ENCODE measurements at places on chromosomes 5 and 9.

DNA sequence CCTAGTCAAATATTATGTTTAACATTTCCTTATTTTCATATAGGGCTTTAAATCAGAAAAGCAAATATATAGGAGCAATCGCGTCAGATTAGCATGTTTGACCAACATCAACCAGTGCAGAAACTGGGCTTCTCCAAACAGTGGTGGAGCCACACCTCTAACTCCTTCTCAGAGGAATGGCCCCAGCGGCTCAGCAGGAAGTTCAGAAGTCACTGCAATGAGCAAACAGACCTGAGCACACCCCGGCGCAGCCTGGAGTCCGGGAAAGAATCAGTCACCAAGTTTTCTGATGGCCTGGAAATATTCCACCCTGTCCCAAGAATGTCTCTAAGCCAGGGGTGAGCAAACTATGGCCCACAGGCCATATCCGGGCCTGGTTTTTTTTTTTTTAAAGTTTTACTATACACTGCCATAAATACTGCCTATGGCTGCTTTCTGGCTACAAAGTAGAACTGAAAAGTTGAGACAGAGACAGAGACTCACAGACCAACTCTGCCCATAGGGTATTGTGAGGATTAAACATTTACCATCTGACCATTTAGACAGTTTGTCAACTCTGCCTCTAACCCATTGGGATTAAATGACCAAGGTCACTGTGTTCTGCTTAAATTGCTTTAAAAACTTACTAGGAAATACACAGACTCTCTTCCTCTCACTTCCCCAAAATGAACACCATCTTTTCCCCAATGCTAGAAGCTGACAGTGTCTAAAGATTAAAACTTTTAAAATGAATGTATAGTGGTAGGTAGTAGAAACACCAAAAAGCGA lies 5.4 kb downstream of the GOLM1 start:
- DNase-seq: no peak

DNA sequence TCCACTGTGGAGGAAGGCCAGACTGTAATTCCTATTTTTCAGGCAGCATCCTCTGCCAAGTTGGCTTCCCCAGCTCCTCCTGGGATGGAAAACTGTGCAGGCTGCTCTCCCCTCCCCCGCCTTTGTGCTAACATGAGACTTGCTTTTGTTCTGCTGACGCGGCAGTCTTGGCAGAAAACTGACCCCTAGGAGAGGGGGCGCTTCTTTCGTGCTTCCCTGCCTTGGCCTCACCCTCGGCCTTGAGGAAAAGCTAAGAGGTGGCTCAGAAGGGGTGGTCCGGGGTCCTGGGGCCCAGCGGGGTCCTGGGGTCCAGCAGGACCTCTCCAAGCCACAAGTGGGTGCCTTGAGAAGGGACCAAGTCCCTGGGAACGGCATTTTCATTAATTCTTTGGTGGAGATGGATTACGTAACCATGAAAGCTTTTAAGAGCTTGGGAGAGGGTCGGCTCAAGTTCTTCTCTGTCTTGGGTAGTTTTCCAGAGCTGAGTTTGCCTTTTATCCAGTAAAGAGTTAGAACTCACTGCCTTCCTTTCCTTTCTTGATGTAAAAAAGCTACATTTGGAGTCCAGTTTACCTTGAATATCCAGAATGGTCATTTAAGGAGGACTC lies 51.0 kb downstream of the SH3PXD2B start:
- DNase-seq: no peak

- DNase-seq: no peak
Observed at GRCh38 chr9:86591472-86591871, 237.3 kb upstream of the TUT7 start.

GRCh38 chr5:65778126-65778525 lies 56.1 kb downstream of the NLN start:
- DNase-seq: no peak

DNA sequence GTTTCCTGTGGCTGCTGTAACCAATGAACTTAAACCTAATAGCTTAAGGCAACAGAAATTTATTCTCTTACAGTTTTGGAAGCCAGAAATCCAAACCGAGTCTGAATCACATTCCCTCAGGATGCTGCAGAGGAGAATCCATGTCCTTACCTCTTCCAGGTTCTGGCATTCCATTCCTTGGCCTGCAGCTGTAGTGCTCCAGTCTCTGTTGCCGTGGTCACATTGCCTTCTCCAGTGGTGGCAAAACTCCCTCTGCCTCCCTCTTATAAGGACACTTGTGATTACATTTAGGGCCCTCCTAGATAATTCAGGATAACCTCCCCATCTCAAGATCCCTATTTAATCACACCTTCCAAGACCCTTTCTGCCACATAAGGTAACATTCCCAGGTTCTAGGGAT lies 88.7 kb upstream of the SHB start:
- no peak for DNase-seq

DNA sequence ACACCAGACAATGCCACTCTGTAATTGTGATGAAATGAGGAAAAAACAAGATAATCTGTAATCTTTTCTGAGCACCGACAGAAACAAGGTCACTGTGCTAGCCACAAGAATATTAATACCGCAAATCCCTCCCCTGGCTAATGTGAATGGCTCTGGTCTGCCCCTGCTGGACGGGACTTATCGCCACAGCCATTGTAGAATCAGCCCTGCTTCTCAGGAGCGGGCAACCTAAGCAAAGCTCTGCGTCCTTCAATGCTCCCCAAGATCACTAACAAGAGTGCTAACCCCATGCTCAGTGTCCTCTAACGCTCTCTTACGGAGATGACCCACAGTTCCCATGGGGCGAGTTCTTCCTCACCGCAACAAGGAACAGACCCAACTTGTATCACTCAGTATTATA lies 42.7 kb downstream of the OR2V1 start:
- DNase-seq: no peak

DNA sequence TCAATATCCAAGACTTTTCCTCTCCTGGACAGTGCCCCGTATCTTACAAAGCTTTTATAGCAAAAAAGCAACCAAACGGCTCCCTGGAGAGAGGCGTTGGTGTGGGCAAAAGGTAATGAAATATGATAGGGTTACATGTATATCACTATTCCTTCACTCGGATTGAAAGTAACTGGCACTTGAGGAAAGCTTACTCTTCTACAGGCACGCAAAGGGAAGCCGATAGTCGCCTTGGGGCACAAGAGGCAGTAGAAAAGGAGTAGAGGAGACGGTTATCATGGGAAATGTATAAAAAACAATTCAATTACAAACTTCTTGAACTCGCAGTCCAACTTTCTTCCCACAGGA lies 1.1 kb downstream of the DIAPH1 start:
- DNase-seq: no peak

GRCh38 chr9:37609735-37610397 lies 17.5 kb upstream of the TOMM5 start:
- no peak for DNase-seq

- DNase-seq: no peak
Observed at GRCh38 chr9:7560669-7561305, 238.8 kb downstream of the DMAC1 start.

GRCh38 chr5:33212900-33213299 lies 227.9 kb upstream of the TARS1 start:
- no peak for DNase-seq

DNA sequence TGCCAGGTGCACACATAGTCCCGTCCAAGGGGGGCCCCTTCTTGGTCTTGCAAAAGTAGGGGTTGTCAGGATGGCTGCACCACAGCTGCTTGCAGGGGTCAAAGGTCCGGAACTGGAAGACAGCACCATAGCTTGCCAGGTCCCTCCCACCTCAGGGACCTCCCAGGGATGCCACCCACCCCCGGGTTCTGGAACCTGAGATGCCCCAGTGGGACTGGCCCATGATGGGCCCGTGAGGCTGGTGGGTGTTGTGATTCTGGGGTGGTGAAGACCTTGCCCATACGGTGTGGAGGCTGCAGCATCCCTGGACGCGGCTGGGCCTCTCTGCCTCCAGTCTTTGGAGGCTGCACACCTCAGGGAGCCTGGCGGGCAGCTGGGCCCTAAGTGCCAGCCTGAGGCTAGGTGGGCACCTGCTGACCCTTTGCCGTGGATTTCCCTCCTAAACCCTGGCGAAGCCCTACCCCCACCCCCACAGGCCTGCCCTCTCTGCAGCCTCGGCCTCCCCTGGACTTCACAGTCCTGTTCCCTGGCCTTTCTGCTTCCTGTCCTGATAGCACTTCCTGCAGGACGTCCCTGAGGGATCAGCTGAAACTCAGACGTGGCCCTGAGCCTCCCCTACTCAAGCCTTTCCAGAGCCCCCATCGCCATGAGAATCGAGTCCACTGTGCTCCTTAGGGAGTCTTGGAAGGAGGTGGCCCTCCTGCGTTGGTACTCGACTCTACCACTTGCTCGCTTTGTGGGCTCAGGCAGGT lies 92.1 kb downstream of the ZNF354C start:
- DNase-seq: no peak
